ENCODE measurements at places on chromosomes 1 and 21. TPM values are rescaled to one million over a fixed set of nuclear protein-coding genes. Genes with fewer than 3 reads are reported as not detected.

Gene CADM3
- total RNA-seq, result 1.7 TPM

Gene ANKRD34A
- total RNA-seq, result 0.69 TPM

Gene ADORA3
- 9.3 TPM for total RNA-seq

Gene PLA2G2D
- total RNA-seq, result not detected

Gene HES2
- 5.7 TPM for total RNA-seq

Gene TNFRSF8
- total RNA-seq, result 1.8 TPM

Gene DNASE2B
- 21.7 TPM for total RNA-seq

Gene RRP1
- 19.0 TPM for total RNA-seq

Gene TMIGD3
- total RNA-seq, result 5.1 TPM

Gene IFNAR1
- 72.1 TPM for total RNA-seq

Gene PDPN
- 47.0 TPM for total RNA-seq

Gene CREB3L4
- total RNA-seq, result 10.5 TPM

Gene KPRP
- total RNA-seq, result not detected

Gene MEF2D
- total RNA-seq, result 60.8 TPM

Gene TNNT2
- 6.4 TPM for total RNA-seq

Gene SELP
- total RNA-seq, result 61.5 TPM

Gene ANP32E
- total RNA-seq, result 29.6 TPM

Gene OR10Z1
- total RNA-seq, result not detected

Gene ZCCHC17
- total RNA-seq, result 16.0 TPM

Gene CD1E
- 3.8 TPM for total RNA-seq

Gene PLCH2
- total RNA-seq, result 2.4 TPM

Gene HAX1
- total RNA-seq, result 78.2 TPM

Gene C8A
- total RNA-seq, result not detected

Gene PLPPR5
- total RNA-seq, result not detected

Gene EXO1
- total RNA-seq, result 0.32 TPM

Gene CCDC185
- not detected for total RNA-seq

Gene OR2L5
- not detected for total RNA-seq

Gene UBL4B
- not detected for total RNA-seq

Gene KRTAP13-2
- not detected for total RNA-seq

Gene OR6N1
- 2.3 TPM for total RNA-seq

Gene RAB7B
- total RNA-seq, result 7.0 TPM

Gene PLEKHG5
- total RNA-seq, result 12.2 TPM

Gene LRRC8B
- 22.3 TPM for total RNA-seq
